ENCODE measurements at places on chromosomes 3 and 15.

GRCh38 chr3:126259411-126260391, 79.3 kb upstream of the ALDH1L1 start:
- DNase-seq = peak; percentile 31

- no peak for DNase-seq
These were observed 199.8 kb upstream of the RGMA start for GRCh38 chr15:93288728-93289294.

DNA sequence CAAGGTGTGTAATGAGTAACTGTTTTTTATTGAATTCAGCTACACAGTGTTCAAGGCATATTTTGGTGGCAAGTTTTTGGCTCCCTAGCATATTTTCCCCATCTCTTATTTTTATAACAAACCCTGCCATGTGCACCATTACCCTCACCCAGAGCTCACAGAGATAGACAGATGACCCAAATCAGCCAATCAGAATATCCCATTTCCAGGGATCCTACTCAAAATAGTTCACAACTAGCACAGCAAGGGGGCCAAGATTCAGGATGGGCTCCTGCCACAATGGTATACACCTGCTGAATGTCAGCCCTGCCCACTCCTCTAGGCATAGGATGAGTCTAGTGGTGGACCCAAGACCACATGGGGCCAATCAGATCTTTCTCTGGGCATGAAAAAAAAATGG, 78.8 kb upstream of the SETMAR start:
- DNase-seq = no peak

DNA sequence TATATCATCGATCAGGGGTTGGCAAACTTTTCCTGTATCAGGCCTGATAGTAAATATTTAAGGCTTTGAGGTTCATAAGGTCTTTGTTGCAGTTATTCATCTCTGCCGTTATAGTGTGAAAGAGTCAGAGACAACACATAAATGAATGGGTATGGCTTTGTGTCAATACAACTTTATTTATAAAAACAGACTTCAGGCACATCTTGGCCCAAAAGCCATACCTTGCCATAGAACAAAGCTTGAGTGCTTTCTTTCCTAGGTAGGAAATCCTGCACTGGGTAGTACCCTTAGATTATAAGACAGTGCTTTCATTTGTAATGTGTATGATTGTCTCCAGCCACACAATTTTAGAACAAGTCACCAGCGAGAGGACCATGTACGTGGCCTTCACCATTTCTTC, 58.9 kb upstream of the MAGI1 start:
- no peak for DNase-seq

DNA sequence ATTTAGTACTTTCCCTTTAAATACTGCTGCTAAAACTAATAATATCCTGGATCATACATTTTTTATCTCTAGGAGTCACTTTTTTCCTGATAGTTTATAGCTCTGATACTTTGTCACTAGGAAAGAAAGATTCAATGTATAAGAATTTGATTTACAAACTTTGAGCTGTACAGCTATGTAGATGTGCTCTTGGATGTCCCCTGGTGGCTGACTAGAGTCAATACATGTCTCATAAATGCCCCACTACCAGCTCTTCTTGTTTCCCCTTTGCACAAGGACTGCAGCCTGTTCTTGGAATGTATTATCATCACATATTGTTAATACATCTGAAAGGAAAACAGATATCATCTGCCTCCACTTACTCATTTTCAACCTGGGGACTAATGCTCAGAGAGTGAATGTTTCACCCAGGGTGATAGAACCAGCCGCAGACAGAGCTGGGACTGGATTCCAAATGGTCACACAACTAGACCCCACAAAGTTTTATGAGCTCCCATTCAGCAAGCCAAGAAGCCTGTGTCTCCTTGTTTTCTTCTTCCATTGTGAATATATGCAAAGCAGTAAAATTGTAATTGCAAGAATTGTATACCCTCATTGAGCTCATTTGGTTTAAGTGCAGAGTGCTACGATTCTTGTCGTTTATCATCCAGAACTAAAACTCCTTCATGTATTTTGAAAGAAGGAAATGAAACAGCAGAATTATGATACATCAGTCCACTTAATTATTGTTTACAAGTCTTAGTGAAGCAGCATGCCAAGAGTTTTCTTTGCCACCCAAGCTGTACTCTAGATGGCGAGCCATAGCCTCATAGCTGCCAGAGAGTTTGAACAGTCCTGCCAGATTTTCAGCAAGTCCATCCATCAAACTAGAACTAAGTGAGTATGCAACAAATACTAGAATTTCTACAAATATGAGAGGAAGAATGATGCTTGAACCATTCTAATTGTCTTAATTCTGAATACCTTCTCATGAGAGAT, 261.6 kb upstream of the LMCD1 start:
- DNase-seq = no peak

DNA sequence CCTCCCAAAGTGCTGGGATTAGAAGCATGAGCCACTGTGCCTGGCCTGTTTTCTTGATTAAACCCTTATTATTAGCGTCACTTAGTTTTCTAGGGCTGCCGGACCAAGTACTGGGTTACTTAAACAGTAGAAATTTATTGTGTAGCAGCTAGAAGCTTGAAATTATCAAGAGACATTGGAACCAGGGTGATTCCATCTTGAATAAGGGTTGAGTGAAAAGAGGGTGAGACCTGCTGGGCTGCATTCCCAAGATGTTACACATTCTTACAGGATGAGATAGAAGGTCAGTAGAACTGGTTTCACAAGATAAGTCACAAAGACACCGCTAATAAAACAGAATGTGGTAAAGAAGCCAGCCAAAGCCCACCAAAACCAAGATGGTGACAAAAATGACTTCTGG, 18.6 kb upstream of the FSTL1 start:
- DNase-seq = no peak

DNA sequence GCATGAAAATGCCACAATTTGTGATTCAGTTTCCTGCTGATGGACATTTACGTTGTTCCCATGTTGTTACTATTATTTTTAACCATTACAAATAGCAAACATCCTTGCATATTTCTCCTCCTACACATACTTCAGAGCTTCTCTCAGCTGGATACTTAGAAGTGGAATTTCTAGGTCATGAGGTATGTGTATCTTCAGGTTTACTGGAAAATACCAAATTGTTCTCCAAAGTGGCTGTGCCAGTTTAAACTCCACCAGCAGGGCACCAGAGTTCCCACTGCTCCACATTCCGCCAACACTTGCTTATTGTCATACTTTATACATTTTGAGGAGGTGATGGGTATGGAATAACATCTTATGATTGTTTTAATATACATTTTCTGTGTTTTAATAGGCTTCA, 45.7 kb downstream of the PRR23E start:
- DNase-seq = no peak

Measured in posterior cingulate gyrus (tissue), 11 donors.